ENCODE measurements at places on chromosomes 11 and 22.

GRCh38 chr11:33658195-33658900 lies 42.3 kb downstream of the C11orf91 start:
- DNase-seq, result no peak

- no peak for DNase-seq
These were observed 1.5 kb upstream of the TOLLIP start for GRCh38 chr11:1310772-1311468.

DNA sequence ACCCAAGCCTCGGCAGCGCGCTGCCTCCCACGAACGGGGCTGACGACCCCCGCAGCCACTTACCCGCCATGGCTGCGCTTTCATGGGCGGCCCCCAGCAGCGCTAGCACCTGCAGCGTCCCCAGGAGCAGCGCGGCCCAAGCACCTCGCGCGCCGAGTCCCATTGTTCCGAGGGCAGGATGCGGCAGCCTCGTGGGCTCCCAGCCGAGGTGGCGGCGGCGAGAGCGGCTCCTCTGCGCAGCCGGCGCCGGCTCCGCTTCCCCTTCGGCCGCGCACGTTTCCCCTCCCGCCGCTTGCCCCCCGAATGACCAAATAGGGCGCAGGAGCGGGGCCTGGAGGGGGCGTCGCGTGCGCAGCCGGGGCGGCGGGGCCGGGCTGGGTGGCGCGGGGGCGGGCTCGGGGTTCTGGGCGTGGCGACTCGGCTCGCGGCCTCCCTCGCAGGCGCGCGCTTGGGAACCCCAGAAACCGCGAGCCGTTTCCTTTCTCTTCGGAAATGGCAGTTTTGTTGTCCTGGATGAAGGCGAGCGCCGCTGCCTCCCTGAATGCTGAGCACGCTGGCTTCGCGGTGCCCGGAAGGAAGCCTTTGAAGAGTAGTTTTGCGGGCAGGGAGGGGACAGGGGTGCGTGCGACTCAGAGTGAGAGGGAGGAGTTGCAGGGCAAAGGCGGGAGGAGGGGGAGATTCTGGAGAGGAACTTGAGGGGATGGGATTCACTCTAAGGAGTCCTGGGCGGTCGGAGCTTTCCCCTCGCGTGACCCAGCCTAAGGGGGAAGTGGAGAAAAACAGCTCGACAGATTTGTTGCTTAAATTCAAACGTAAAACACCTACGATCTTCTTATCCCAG lies at the start of gene TMEM123:
Gene TMEM123, minus strand, starts transcription at position 305 of the 841 bp plus-strand sequence. Its CDS starts 142 bp downstream, at position 163.
- DNase-seq, result no peak

- DNase-seq, result no peak
These were observed 13.2 kb upstream of the TTC36 start for GRCh38 chr11:118514103-118514502.

All from AG04450 (cell line).